Right renal cortex interstitium (tissue), 3 donors: ENCODE measurements at places on chromosomes 11 and 22. TPM values are rescaled to one million over a fixed set of nuclear protein-coding genes. Genes with fewer than 3 reads are reported as not detected.

The TSSK2 gene
- not detected for polyA plus RNA-seq

The CAVIN3 gene
- polyA plus RNA-seq: 15.3 TPM

The KRTAP5-2 gene
- 0.21 TPM for polyA plus RNA-seq

The EMID1 gene
- 62.3 TPM for polyA plus RNA-seq

The MUC5B gene
- not detected for polyA plus RNA-seq

The CHRNA10 gene
- 1.2 TPM for polyA plus RNA-seq

The BBOX1 gene
- 70.7 TPM for polyA plus RNA-seq

The PTPRCAP gene
- 0.85 TPM for polyA plus RNA-seq

The OR5M10 gene
- not detected for polyA plus RNA-seq

The RFPL3 gene
- 0.13 TPM for polyA plus RNA-seq

The SLC5A4 gene
- polyA plus RNA-seq: 1.0 TPM

The PNPLA5 gene
- 0.08 TPM for polyA plus RNA-seq

The TRMU gene
- 43.6 TPM for polyA plus RNA-seq

The OOSP2 gene
- not detected for polyA plus RNA-seq

The RAC2 gene
- 5.7 TPM for polyA plus RNA-seq

The ENTHD1 gene
- polyA plus RNA-seq: not detected

The MOV10L1 gene
- polyA plus RNA-seq: 1.0 TPM

The NXPE2 gene
- polyA plus RNA-seq: 0.47 TPM

The FAM180B gene
- polyA plus RNA-seq: 0.19 TPM

The ZNRF3 gene
- polyA plus RNA-seq: 28.8 TPM

The UPB1 gene
- polyA plus RNA-seq: 0.54 TPM

The MS4A15 gene
- polyA plus RNA-seq: not detected

The ARHGEF17 gene
- 71.0 TPM for polyA plus RNA-seq

The AQP11 gene
- polyA plus RNA-seq: 3.5 TPM

The SLC17A6 gene
- not detected for polyA plus RNA-seq

The DKK3 gene
- 72.5 TPM for polyA plus RNA-seq

The DEFB131B gene
- polyA plus RNA-seq: 1.1 TPM

The ART1 gene
- polyA plus RNA-seq: not detected

The TRIM64C gene
- not detected for polyA plus RNA-seq

The PHOX2A gene
- not detected for polyA plus RNA-seq
